ENCODE measurements at places on chromosomes 12 and 14.

- DNase-seq, result no peak
Measured at GRCh38 chr12:3107071-3107583, 29.9 kb downstream of the TSPAN9 start.

GRCh38 chr12:54593135-54593534, 4.7 kb upstream of the PPP1R1A start:
- DNase-seq, result no peak

- DNase-seq, result no peak
Measured at GRCh38 chr14:61101803-61102548, 120.9 kb downstream of the SLC38A6 start.

DNA sequence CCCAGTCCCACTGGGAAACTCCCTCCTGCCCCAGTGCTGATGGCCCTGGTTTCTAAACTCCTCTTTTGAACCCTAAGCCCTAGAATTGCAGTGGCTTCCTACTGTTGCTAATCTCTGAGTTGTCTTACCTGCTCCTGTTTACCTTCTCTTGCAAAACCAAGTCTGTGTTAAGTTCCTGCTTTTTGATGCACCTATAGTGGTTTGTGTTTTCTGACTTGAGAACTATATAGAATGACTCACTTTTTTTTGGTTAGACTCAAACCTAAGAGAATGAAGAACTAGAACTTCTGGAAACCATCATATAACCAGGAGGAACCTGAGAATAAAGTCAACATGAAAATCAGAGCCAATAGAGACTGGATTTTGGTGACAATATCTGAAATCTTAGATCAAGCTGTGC, 5.5 kb upstream of the GAS2L3 start:
- DNase-seq, result no peak

GRCh38 chr12:59678759-59679411, 83.1 kb downstream of the SLC16A7 start:
- DNase-seq, result no peak

GRCh38 chr12:53696655-53697331, 20.9 kb upstream of the ATP5MC2 start:
- DNase-seq, result no peak

DNA sequence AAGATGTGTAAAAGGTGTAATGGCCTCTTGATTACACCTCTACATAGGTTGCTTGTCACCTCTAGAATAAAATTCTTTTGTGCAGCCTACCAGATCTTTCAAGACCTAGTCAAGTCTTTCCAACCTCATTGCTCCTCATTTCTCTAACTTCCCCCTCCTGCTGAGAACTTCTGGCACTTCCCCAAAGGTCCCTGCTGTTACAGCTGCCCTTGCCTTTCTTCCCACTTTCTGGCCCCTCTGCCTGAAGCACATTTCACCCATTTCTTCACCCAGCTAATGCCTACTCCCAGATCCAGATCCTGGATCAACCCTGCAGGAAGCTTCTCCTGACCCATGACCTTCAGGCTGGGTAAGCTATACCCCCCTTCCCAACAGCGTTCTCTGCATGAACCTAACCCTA, 1.5 kb downstream of the TSHR start:
- no peak for DNase-seq

- no peak for DNase-seq
Measured at GRCh38 chr12:95582230-95583058, 31.2 kb upstream of the USP44 start.
